Mucosa of gallbladder (tissue), 1 donor: ENCODE measurements at places on chromosomes 7 and 10. TPM values are rescaled to one million over a fixed set of nuclear protein-coding genes. Genes with fewer than 3 reads are reported as not detected.
A peak's percentile ranks its signal among the peaks of the same experiment; 100 is the strongest.

GRCh38 chr7:78039790-78040776 is 241.5 kb downstream of the PHTF2 start:
- DNase-seq = no peak

DNA sequence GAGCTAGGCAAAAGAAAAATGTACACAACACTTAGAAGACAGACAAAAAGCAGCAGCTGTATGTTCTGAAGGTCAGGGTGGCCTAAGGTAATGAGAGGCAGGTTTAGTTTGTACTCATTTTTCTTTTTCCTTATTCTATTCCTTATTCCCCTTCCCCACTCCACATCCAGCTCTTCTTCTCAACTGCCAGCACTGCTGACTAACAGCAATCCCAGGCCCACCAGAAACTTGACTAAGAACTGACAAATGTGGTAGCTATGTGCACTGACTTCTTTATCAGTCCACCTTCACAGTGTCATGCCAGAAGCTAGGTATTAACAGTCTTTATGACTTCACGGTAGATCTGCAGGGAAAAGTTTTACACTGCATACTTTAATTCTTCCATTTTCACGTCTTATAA is 6.1 kb downstream of the COPG2 start:
- no peak for DNase-seq

DNA sequence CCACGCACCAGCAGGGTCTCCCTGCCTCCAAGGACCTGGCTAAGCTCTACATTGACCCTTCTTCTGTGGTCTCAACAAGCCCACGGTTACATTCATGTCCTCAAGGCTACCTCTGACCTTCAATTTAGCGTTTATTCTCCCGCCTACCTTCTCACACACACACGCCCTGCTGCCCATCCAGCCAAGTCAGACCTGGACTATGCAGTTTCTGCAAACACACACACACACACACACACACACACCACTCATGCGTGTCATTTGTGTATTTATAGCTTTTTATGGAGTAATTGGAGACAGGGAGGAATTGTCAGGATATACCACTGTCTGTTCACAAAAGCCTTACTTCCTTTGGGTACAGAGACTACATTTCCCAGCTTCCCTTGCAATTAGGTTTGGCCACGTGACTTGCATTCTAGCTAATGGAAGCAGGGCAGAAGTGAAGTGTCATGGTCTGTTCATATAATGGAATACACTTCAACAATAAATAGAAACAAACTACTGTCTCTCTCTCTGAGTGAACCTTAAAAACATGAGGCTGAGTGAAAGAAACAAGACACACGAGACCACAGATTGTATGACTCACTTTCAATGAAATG is 53.8 kb upstream of the CPXM2 start:
- no peak for DNase-seq

DNA sequence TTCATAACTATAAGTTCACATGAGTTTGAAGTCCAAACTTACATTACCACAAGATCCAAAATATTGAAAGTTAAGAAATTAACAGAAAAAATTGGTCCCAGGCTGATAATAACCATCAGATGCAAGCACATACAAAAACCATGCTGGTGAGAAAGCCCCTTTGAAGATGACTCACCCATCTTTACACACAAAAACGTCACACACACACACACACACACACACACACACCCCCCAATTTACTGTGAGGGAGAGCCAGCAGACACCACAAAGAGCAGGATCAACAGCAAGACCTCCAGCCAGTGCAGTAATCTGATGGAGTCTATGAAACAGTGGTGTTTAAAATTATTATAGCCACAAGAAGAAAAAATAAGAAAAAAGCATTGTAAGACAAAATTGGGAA is 50.1 kb upstream of the DRGX start:
- no peak for DNase-seq

DNA sequence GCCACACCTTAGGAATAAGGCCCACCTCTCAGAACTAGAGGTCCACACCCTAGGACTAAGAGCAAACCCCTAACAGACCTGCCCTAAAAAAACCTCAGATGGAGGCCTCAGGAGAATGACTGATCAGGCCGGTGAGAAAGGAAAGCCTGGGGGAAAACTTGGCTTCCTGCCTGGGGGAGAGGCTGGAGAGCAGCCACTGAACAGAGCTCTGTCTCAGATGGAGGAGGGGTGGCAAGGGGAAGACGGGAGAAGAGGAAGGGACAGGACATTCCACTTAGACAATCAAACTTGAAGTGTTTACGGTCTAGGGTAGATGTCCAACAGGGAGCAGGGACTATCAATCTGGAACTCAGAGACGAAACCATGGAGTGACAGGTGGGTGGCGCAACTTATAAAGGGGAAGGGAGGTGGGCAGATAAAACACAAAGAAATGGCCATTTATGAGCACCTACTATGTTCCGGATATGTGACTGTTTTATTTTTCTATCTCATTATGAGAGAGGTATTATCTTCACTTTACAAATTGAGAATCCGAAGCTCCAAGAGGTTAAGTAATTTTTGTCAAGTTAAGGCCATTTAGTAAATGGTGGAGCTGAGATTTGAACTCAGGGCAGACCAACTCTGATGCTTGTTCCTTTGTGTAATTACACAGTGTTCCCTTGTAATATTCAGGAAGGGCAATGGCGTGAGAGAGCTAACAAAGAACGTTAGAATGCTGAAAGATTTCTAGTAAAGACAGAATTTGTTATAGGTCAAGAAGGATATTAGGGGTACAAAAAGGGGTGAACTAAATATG is 82.6 kb downstream of the DNMBP start:
- DNase-seq = peak; percentile 60

DNA sequence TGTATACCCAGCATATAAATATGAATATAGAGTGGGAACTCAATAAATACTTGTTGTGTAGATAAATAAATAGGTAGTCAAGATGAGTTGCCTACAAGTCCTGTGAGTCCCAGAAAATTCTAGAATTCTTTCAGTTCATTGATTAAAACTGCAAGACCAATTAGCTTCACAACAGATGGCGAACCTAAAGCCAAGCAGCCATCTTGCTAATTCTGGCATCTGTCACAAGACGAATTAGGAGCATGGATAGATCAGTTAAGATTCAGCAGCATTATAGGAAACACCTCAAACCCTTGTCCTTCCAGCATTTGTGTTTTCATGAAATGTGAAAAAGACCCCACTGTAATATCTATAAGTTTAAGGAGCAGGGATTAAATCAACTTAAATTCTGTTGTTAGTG is 552.7 kb downstream of the MAGI2 start:
- DNase-seq = no peak

DNA sequence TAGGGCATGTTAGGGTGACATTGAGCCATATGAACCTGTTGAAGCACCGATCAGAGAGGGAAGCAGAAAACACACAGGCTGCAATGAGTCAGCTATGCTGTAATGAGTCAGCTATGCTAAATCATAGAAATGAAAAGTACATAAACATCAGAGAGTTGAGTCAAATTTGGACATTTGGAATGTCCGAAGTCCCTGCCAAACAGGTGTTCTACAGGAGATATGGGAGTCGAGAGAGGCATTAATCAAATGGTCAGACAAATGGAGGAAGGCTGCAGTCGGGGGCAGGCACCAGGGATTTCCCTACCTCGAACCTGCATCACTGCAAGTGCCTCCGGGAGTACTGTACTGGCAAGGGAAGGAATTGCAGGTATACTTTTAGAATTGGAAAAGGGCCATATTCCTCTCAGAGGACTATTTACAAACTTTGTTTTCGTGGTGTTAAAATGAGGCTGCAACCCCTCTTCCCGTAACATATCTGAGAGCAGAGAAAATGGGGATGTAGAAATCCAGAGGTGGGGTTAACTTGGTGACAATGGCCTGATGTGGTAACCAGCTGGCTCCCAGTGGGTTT is 8.8 kb upstream of the ZC3HAV1 start:
- no peak for DNase-seq

GRCh38 chr10:58712982-58713381 is 200.3 kb downstream of the BICC1 start:
- DNase-seq = no peak

DNA sequence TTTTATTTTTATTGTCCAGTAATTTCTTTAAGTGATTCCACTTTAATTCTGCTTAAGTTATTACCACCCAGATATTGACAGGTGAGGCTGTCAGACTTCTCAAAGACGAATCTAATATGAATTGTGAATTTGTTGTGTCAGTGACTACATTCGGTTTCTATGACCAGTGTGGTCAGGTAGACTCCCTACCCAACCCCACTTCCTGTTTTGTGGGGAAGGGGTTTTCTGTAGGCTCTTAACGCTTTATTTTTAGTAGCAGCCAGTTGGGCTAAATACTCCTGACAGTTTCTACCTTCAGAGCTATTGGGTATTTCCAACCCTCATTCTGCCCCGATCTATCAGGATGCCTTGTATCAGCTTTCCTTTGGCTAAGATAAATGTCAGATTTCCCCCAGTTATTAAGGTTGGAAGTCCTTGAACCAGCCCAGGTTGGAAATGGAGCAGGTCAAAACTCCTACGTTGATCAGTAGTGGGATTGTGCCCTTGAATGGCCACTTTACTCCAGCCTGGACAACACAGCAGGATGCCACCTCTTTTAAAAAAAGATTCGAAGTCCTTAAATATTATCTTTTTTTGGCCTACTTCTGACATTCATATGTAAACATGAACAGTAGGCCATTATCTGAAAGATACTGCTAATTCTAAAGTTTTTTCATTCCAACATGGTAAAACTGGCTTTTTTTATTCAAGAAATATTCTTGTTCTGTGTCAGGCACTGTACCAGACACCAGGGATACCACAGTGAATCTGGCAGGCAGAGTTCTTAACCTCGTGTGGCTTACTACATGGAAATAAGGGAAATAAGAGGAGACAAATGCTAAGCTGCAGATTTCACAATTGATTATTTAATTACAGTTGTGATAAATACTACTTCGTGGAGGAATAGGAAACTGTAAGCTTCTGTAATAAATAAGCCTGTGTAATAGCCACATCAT is 133.3 kb upstream of the SAMD8 start:
- no peak for DNase-seq

The SORBS1 gene
- total RNA-seq = 431 TPM

The LRMDA gene
- 17.1 TPM for total RNA-seq
